ENCODE measurements at places on chromosomes 6 and 20. TPM values are rescaled to one million over a fixed set of nuclear protein-coding genes. Genes with fewer than 3 reads are reported as not detected.

Gene GNMT
- total RNA-seq = 1.2 TPM

Gene CALHM4
- total RNA-seq = not detected

Gene SCRT2
- not detected for total RNA-seq

Gene KIAA0408
- 1.3 TPM for total RNA-seq

Gene DPPA5
- not detected for total RNA-seq

Gene CD93
- total RNA-seq = 1.1 TPM

Measured in CD4-positive, alpha-beta T cell (primary cell).